ENCODE measurements at places on chromosomes 2 and 18.

DNA sequence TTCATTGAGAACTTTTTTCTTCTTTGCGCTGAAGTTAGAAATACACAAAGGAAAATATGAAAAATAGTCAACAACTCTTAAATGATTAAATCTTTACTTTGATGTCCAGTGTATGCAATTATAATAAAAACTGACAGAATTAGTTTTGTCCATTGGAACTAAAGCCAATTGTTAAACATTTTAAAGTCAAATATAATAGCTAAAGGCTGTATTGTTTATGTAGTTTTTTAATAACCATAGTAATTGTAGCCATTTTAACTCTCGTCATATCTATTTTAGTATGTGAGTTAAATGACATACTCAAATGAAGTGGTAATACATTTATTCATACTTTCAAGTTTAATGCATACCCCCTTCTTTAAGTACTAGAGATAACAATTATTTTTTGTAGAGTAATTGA is 4.7 kb upstream of the COBLL1 start:
- H3K27ac ChIP-seq = no peak overlapping the region
- H3K27me3 ChIP-seq = no peaks in the 10 kb centered on the region
- no peak overlapping the region for H3K4me3 ChIP-seq
- DNase-seq = no peak

DNA sequence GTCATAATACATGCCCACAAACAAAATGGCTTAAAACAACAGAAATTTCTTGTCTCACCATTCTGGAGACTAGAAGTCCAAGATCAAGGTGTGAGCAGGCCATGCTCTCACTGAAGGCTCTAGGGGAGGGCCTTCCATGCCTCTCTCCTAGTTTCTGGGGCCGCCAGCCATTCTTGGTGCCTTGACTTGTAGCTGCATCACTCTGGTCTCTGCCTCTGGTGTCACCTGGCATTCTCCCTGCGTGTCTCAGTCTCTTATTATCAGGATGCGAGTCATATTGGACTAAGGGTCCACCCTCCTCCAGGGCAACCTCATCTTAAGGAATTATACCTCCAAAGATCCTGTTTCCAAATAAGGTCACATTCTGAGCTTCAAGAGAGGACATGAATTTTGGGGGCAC is 76.1 kb downstream of the KCNF1 start:
- H3K36me3 ChIP-seq = no peaks in the 10 kb centered on the region
- no peak for DNase-seq
- H3K27ac ChIP-seq = no peak overlapping the region
- H3K4me1 ChIP-seq = no peaks in the 10 kb centered on the region

DNA sequence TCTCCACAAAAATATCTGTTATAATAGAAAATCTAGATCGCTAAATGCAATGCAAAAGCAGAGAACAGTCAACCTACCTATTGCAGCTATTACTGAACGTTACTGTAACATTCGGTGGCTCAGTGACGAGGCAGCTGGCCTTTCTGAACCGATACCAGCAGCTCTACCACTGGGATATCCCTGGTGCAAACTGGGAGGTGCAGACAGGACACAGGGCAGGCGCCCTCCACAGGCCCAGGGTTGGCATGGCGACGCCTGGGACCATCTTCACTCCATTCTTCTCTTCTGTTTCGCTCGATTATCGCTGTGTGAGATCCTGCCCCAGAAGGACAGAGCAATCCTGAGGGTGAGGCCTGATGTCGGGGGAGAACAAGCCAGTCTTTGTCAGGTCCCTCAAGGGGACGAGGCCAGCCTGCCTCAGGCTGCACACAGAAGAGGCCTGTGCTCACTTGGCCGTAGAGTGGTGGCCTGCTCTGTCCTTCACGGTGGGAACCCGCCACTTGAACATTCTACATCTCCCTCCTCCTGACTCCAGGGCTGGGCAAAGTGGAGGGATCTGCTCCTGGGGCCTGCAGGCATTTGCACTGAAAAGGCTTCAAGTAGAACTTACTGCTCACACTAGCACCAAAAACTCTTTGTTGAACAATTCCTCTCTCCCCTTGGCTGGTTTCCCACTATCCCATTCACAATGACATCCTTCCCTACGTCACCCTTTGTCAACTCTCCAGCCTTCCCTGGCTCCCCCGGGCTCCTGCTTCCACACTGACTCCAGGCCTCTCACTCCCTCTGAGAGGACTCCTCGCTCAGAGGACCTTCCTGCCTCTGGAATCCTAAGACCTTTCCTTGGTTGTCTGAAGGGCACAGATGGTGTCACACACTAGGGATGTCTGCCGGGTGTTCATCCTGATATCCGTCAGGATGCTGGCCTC is 49.7 kb downstream of the CYRIA start:
- DNase-seq = no peak
- H3K36me3 ChIP-seq = peaks cover 49% of the 10 kb centered on the region
- no peak overlapping the region for H3K4me3 ChIP-seq
- H3K4me1 ChIP-seq = peaks cover 23% of the 10 kb centered on the region

- no peak overlapping the region for H3K27ac ChIP-seq
- no peaks in the 10 kb centered on the region for H3K36me3 ChIP-seq
- H3K4me1 ChIP-seq = peaks cover 12% of the 10 kb centered on the region
- peaks cover 7% of the 10 kb centered on the region for H3K27me3 ChIP-seq
- no peak for DNase-seq
These were observed 34.4 kb downstream of the TEX51 start for GRCh38 chr2:126932966-126933710.

- H3K4me3 ChIP-seq = no peak overlapping the region
- H3K4me1 ChIP-seq = no peaks in the 10 kb centered on the region
- no peak for DNase-seq
These were observed 90.3 kb downstream of the AKAIN1 start for GRCh38 chr18:5106730-5107129.

DNA sequence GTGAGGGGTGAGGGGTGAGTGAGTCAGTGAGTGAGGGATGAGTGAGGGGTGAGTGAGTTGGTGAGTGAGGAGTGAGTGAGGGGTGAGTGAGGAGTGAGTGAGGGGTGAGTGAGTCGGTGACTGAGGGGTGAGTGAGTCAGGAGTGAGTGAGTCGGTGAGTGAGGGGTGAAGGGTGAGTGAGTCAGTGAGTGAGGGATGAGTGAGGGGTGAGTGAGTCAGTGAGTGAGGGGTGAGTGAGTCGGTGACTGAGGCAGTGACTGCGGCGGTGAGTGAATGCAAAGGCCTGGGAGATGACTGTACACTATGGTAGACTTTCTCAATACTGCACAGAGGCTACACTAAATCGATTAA is 16.6 kb downstream of the THAP4 start:
- DNase-seq = no peak
- H3K36me3 ChIP-seq = peaks cover 30% of the 10 kb centered on the region
- peak overlapping the region; percentile 65 for H3K27ac ChIP-seq

DNA sequence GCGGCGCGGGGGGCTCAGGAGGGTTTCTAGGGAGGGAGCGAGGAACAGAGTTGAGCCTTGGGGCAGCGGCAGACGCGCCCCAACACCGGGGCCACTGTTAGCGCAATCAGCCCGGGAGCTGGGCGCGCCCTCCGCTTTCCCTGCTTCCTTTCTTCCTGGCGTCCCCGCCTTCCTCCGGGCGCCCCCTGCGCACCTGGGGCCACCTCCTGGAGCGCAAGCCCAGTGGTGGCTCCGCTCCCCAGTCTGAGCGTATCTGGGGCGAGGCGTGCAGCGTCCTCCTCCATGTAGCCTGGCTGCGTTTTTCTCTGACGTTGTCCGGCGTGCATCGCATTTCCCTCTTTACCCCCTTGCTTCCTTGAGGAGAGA is 5.2 kb downstream of the PROC start:
- peaks cover 15% of the 10 kb centered on the region for H3K27me3 ChIP-seq
- peak overlapping the region; percentile 79 for H3K4me3 ChIP-seq
- no peak for DNase-seq
- H3K36me3 ChIP-seq = no peaks in the 10 kb centered on the region
- peaks cover 16% of the 10 kb centered on the region for H3K4me1 ChIP-seq

DNA sequence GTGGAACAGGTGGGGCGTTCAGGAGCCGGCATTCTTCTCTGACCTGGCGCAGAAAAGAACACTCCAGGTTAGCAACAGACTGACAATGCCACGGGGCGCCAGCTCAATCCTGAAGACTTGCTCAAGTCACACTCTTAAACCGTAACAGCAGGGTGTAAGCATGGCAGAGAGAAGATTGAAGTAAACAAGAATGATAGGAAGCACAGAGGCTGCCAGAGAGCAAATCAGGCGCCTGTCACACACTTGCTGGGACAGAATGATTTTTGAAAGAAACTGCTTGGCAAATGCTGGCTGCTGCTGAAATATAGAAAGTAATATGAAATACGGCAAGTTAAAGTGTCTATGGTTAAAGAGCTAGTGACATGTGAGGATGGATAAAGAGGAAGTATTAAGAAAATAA is 80.5 kb downstream of the MEP1B start:
- DNase-seq = no peak
- no peaks in the 10 kb centered on the region for H3K4me1 ChIP-seq
- H3K36me3 ChIP-seq = no peaks in the 10 kb centered on the region
- no peaks in the 10 kb centered on the region for H3K27me3 ChIP-seq

- H3K36me3 ChIP-seq = no peaks in the 10 kb centered on the region
- DNase-seq = no peak
- H3K4me1 ChIP-seq = no peaks in the 10 kb centered on the region
- H3K27me3 ChIP-seq = peaks cover 3% of the 10 kb centered on the region
- H3K27ac ChIP-seq = no peak overlapping the region
These were observed 283.1 kb downstream of the SUCLG1 start for GRCh38 chr2:84175970-84176369.

DNA sequence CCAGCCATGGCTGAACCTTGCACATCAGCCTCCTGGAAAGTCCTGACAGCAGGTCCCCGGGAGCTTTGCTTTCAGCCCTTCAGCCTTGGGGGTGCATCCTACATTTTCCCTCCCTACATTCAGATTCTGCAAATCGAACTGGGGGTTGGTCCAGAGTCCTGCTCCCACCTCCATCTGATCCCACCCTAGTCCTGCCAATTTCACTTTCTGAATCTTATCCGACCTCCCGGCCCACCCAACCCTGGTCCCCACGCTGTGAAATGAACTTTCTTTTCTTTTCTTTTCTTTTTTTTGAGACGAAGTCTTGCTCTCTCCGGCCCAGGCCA is 47.8 kb upstream of the ODC1 start:
- H3K36me3 ChIP-seq = peaks cover 6% of the 10 kb centered on the region
- H3K27me3 ChIP-seq = peaks cover 34% of the 10 kb centered on the region
- DNase-seq = no peak
- H3K27ac ChIP-seq = no peak overlapping the region
- no peak overlapping the region for H3K4me3 ChIP-seq

- H3K27ac ChIP-seq = no peak overlapping the region
- no peak for DNase-seq
- peaks cover 13% of the 10 kb centered on the region for H3K4me1 ChIP-seq
- peaks cover 35% of the 10 kb centered on the region for H3K27me3 ChIP-seq
- H3K36me3 ChIP-seq = no peaks in the 10 kb centered on the region
These were observed 9.6 kb downstream of the EMX1 start for GRCh38 chr2:72926811-72927465.

DNA sequence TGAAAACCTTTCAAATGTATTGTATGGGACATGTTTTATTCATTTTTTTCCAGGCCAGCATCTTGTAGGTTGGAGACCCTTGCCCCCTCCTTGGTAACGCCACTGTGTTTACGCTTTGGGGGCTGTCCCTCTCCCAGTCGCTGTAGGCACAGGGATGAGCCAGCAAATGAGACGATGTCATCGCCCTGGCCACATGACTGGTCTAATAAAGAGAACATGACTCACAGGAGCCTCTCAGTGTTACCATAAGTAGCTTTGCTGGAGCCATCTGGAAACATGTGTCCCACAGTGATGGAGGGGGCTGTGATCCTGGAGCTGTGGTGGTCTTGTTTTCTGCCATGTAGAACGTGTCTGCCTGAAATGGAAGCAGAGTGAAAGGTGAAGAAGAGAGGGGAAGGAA is 78.9 kb downstream of the CD8B2 start:
- no peak overlapping the region for H3K4me3 ChIP-seq
- H3K27me3 ChIP-seq = peaks cover 19% of the 10 kb centered on the region
- H3K27ac ChIP-seq = peak overlapping the region; percentile 17
- no peak for DNase-seq
- no peaks in the 10 kb centered on the region for H3K36me3 ChIP-seq

DNA sequence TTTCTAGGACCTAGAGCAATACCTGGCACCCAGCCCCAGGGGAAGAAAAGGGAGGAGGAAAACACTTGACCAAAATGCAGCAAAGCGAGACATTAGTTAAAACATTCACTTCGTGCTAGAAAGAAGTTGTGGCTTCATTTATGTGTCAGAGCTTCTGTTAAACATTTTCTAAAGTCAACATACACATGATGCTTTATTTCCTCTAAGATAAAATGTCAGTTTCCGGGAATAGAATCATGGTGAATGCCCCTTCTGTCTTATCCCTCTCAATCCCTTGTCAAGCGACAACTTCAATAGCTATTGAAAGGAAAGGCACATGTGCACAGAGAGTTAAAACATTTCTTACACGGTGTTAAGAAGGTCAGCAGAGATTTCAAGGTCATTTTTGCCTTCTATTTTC is 404.6 kb upstream of the CWC22 start:
- H3K27me3 ChIP-seq = no peaks in the 10 kb centered on the region
- no peak for DNase-seq
- no peaks in the 10 kb centered on the region for H3K4me1 ChIP-seq
- no peak overlapping the region for H3K4me3 ChIP-seq
- no peaks in the 10 kb centered on the region for H3K36me3 ChIP-seq

- peak overlapping the region; percentile 95 for H3K27ac ChIP-seq
- H3K36me3 ChIP-seq = peaks cover 47% of the 10 kb centered on the region
- H3K4me3 ChIP-seq = peak overlapping the region; percentile 63
- peak; percentile 67 for DNase-seq
These were observed 22.3 kb downstream of the KLF7 start for GRCh38 chr2:207143215-207144172.

- DNase-seq = no peak
- no peaks in the 10 kb centered on the region for H3K27me3 ChIP-seq
- H3K4me1 ChIP-seq = peaks cover 49% of the 10 kb centered on the region
- H3K4me3 ChIP-seq = no peak overlapping the region
- peaks cover 1% of the 10 kb centered on the region for H3K36me3 ChIP-seq
These were observed 5.1 kb downstream of the TRIB2 start for GRCh38 chr2:12721566-12722446.
